ENCODE measurements at places on chromosomes 5 and 9.

GRCh38 chr5:127377651-127378050 lies 87.1 kb downstream of the MEGF10 start:
- DNase-seq = no peak

GRCh38 chr9:38331141-38331540 lies 61.4 kb upstream of the ALDH1B1 start:
- DNase-seq = no peak

DNA sequence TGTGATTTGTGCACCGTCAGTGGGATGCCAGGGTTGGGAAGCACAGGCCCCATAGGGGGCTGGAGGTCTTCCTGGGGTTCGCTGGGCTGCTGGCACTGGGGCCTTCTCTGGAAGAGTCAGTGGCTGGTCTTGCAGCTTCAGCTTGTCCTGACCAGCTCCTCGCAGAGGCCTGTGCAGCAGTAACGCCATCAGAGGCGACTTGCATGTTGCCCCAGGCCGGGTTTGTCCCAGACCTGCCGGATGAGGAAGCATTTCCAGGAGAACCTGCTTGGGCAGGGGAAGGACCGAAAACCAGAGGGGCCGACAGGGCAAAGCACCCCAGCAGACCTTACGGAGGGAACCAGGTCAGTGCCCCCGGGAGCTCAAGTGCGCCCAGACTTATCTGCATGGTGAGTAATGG lies 54.7 kb upstream of the IRX2 start:
- no peak for DNase-seq

- DNase-seq = no peak
These were observed 128.6 kb upstream of the ELL2 start for GRCh38 chr5:96090215-96090614.

- DNase-seq = no peak
These were observed 3.7 kb downstream of the TXN start for GRCh38 chr9:110252509-110253139.

GRCh38 chr5:56734091-56734694 lies 81.2 kb upstream of the MAP3K1 start:
- DNase-seq = no peak

DNA sequence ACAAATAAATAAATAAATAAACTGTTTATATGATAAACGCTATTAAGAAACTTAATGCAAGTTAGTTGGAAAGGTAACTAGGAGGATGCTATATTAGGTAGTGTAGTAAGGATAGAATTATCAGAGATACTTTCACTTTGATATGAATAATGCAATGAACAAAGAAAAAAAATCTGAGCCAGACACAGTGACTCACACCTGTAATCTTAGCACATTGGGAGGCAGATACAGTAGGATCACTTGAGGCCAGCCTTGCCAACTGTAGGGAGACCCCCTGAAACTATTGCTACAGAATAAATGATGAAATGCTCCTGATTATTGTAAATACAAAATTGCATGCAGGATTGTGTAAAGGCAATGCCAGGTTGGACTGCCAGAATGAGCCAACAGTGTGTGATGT lies 109.2 kb downstream of the ANXA2R start:
- DNase-seq = no peak

DNA sequence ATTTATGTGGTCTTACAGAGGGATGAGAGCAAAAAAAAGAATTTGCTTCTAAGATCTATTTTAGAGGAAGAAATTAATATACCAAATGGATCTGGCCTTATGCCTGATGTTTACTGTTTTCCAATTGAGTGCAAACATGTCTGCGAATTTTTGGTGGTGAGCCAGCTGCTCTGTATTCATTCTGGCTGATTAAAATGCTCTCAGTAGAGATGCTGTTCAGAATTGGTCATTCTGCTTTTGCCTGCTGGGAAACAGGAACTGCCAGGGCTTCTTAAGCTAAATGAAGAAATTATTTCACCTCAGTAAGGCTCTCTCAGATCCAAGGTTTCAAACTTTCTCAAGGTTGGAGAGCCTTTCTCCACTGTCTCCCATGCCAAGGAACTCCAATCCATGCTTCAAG lies 132.0 kb upstream of the SV2C start:
- DNase-seq = no peak

- no peak for DNase-seq
These were observed 14.7 kb downstream of the DNAJC25 start for GRCh38 chr9:111645806-111646205.

GRCh38 chr5:108315829-108316228 lies 66.1 kb downstream of the FBXL17 start:
- DNase-seq = no peak

GRCh38 chr9:88313364-88314220 lies 74.7 kb upstream of the SPIN1 start:
- DNase-seq = peak; percentile 32

- DNase-seq = no peak
These were observed 97.6 kb downstream of the ARSB start for GRCh38 chr5:78887384-78888118.

- peak; percentile 18 for DNase-seq
These were observed 29.8 kb downstream of the UGCG start for GRCh38 chr9:111926421-111926875.

GRCh38 chr9:125462861-125463291 lies 201.2 kb downstream of the GAPVD1 start:
- DNase-seq = no peak

DNA sequence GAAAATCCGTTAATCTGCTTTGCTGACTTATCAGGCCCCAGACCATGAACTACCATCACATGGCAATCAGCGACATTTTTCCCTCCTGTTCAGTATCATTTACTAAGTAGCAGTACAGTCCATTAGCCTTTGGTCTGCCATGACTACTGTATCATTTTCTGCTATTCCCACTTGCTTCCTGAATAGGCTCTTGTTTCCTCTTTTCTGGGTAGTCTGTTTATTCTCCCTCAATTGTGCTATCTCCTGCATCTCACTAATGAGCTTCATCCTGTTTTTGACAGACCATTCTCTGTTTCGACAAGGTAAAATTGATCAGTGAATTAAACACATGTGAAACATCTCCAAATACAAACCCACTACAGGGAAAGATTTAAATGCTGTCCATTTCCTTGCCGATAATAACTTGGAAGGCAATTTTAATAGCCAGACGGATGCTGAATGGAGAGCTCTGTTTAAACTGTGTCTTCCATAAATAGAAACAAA lies 263.5 kb upstream of the ANKRD55 start:
- DNase-seq = no peak

Data from stimulated activated CD8-positive, alpha-beta memory T cell treated with anti-CD3 and anti-CD28 coated beads, Interleukin-2, amount 100 ng/mL, for 48 hours (primary cell).